Activated CD4-positive, alpha-beta T cell treated with anti-CD3 and anti-CD28 coated beads, Interleukin-2, amount 50 U/mL, for 16 hours (primary cell): ENCODE measurements at places on chromosomes 4 and X.
A peak's percentile ranks its signal among the peaks of the same experiment; 100 is the strongest.

DNA sequence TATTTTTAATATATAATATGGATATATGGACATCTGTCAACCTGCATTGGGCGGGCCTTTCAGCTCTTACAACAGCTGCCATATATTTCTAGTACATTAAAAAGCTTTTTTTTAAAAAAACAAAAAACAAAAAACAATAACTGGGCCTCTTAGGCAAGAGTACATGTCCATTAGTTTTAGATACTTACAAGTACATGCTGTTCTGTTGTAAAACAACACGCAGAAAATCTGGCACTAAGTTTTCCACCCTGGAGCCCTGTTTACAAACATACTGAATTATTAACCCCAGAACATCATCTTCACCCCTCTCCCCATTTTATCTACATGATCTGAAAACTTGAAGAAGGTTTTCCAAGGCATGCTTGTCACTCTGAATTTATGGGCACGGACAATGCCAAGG is 29.8 kb downstream of the RAI2 start:
- no peak for DNase-seq

DNA sequence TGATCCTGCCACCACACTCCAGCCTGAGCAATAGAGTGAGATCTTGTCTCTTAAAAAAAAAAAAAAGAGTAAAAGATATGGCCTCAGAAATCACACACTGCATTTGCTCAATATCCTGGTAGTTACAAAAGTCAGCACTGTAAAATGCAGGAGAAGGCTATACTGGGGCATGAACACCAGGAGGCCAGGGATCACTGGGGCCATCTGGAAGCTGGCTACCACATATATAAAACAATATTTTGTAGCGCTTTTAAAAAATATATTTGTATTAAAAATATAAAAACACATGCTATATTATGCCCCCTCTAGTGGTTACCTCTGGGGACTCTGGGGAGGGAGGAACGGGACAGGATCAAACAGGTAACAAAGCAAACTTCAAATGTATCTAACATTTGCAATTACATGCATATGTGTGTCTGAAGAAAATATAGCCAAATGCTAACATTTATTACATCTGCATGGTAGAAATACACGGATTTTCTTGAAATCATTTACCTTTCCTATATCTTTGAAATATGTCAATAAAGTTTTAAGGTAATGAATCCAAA is 4.0 kb downstream of the C4orf46 start:
- DNase-seq: peak; percentile 26

DNA sequence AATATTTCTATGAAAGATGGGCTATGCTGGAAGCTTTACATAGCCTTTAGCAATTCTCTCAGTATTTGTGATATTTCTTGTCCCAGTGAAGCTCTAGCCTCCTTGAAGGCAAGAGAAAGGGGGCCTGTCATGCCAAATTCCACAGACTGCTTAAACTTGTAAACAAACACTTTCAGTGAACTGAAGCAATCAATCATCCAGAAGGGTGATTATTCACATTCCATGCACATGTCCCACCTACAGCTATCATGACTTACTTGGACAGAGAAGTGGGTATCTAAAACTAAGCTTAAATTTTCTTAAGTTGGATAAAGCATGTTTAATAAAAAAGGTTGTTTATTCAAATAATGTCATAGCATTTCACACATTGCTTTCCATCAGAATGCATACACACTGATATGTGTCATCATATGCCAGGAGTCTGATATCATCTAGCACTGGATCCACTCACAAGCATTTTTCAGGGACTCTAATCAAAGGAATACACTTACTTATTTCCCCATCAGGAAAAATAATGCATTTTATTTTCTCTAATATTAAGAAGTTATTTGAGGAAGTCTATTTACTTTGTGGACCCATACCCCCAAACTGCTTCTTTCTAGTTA is 1.2 kb upstream of the FSTL5 start:
- DNase-seq: no peak

- DNase-seq: no peak
These were observed 54.9 kb downstream of the SLC9A7 start for GRCh38 chrX:46703980-46704379.

- DNase-seq: no peak
These were observed 1544.1 kb upstream of the ADGRL3 start for GRCh38 chr4:59655996-59656395.

GRCh38 chrX:24259544-24260240 is 54.2 kb downstream of the SUPT20HL2 start:
- DNase-seq: peak; percentile 45

GRCh38 chr4:145179281-145179860 is 1.0 kb downstream of the OTUD4 start:
- DNase-seq: peak; percentile 83

DNA sequence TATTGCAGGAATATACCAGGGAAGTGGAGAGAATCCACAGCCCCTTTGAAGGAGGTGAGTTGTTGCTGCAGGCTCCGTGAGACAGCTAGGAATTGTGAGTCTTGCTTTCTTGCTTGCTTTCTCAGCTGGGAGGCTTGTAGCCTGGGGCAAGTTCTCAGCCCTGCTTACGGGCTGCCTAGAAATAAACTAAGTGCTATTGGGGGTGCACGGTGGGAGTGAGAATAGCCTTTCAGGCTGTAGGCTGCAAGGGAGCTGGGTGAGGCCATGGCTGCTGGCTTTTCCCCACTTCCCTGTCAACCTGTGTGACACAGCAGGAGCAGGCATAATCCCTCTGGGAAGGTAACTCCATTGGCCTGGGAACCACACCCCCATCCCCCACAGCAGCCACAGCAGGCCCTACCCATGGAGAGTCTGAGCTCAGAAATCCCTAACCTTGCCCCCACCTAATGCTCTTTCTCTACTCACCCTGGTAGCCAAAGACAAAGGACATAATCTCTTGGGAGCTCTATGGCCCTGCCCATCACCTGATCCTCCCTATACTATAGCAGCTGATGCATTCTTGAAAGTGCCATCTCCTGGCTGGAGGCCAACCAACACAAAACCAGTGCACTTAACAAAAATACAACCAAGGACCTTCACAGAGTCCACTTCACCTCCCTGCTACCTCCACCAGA is 113.0 kb downstream of the MMRN1 start:
- DNase-seq: no peak

DNA sequence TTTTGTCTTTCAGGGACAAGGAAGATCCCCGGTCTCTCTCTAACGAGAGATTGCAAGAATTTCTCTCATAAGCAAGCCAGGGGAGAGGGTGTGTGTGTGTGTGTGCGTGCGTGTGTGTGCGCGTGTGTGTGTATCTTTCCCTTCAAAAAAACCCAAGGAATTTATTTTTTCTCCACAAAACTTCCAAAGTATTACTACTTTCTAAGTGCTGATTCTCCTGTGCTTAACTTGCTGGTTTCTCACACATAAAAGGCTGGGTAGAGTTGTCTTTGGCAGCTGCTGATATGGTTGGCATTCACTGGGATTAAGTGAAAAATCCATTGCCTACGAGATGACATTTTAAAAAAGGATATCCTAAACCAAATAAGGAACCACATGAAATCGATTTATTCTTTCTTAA is 435.7 kb downstream of the RAPGEF2 start:
- DNase-seq: no peak
